ENCODE measurements at places on chromosomes 2 and 18.

- DNase-seq, result no peak
These were observed 327.8 kb downstream of the MEIS1 start for GRCh38 chr2:66762761-66763160.

GRCh38 chr2:173898178-173898668 is 67.0 kb downstream of the SP3 start:
- no peak for DNase-seq

DNA sequence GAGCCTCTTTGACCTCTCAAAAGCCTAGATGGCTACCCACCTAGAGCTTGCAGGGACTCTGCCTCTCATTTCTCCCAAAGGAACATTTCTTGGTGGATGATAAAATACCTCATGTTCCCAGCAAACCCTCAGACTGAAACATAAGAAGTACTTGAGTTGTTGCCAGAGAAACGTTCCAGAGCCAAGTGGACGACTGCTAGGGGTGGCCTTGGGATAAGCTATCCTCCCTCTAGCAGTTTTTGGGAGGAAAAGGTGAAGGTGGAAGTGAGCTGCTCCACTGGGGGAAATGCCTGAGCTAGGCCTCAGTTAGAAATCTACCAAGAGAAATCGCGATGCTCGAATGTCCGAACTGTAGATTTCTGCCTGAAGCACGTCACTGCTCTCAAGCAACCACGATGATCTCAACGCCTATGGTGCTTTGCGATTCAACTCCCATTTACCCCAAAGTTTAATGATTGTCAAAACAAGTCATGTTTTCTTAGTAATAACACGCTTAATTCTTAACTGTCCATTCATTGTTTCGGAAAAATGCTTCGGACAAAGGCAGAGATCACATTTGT is 91.5 kb downstream of the CCBE1 start:
- no peak for DNase-seq

DNA sequence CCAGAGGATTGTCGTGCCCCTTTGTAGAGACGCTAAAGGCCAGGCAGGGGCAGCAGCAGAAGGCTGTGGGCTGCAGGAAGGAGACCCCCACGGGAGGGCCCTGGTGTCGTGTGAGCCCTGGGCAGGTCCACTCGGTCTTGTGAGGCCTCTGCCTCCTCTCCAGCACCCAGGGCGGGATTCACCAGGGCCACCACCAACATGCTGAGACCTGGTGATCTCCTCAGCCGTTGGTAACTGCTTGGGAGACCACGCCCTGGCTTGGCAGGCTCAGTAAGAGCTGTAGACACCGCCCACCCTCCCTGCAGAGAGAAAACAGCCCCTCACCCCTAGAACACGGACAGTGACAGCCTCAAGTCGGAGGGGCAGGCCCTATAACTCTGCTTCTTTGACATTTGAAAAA is 21.1 kb downstream of the MBP start:
- DNase-seq, result no peak

GRCh38 chr2:11866358-11867335 is 120.2 kb downstream of the LPIN1 start:
- no peak for DNase-seq

DNA sequence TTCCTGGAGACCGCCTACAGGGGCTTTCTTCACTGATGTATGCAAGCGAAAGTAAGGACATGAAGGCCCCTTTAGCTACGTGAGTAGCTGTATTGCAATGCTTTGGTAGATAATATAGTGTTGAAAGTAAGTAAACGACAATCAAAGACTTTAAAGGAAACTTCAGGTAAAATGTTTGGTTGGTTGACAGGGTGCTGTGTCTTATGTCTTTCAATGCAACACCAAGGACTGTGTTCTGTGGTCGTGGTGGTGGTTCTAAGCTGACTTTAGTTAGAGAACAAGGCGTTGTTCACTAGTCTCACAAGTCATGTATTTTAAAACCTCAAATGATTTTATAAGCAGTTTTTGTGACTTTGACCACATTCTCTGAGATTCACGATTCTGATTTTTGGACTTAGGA is 58.0 kb upstream of the CABYR start:
- no peak for DNase-seq

- no peak for DNase-seq
These were observed 2.9 kb upstream of the TMSB10 start for GRCh38 chr2:84902526-84902925.

DNA sequence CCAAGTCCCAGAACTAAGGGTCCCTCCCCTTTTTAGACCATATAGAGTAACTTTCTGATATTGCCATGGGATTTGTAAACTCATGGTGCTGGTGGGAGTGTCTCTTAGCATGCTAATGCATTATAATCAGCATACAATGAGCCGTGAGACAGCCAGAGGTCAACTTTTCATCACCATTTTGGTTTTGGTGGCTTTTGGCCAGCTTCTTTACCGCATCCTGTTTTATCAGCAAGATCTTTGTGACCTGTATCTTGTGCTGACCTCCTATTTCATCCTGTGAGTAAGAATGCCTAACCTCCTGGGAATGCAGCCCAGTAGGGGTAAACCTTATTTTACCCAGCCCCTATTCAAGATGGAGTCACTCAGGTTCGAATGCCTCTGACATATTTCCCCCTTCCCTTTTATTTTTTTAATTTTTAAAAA is 148.2 kb downstream of the PHLPP1 start:
- no peak for DNase-seq
